Stimulated activated naive CD8-positive, alpha-beta T cell treated with anti-CD3 and anti-CD28 coated beads, Interleukin-15, amount 100 ng/mL, for 72 hours (primary cell): ENCODE measurements at places on chromosomes 6 and 20.

- DNase-seq: no peak
Observed at GRCh38 chr6:47091886-47092668, 49.9 kb upstream of the ADGRF1 start.

GRCh38 chr6:70636596-70636995 lies 31.1 kb upstream of the SMAP1 start:
- no peak for DNase-seq

DNA sequence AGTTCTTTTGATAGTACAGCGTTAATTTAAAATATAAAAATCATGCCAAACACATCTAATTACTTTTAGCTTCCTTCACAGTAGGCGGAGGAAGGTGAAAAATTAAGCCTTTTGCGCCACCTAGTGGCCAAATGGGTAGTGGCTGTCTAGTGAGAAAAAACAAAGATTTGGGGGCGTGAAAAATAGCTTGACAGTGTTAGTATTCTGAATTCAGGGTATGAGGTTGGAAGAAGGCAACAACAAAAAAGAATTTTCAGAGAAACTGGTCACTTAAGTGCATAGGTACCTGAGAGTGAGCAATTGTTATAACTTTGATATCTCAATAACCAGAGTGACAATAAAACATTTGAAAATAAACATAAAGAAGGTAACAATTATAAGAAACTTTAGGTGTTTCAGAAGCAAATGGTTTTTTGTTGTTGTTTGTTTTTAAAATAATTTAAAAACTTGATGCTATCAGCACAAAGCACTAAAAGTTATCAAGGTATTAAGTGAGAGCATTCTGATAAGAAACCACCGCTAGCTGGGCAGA lies 14.3 kb downstream of the PSMB9 start:
- peak; percentile 81 for DNase-seq

DNA sequence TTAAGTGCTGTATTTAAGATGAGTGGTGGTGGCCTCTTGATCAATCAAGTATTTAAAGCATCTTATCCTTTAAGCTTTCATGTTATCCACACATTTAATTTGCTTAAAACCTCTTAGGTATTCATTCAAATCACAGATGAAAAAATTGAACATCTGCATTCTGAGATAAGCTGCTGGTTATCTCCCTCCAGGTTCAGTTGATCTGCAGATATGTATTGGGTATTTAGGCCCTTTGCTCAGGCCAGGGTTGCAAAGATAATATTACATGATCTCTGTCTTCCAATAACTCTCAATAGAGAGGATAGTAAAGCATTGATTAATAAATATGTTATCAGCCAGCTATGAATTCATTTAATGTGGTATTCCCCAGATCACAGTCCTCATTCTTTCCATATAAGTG lies 45.9 kb downstream of the RPS12 start:
- DNase-seq: no peak

DNA sequence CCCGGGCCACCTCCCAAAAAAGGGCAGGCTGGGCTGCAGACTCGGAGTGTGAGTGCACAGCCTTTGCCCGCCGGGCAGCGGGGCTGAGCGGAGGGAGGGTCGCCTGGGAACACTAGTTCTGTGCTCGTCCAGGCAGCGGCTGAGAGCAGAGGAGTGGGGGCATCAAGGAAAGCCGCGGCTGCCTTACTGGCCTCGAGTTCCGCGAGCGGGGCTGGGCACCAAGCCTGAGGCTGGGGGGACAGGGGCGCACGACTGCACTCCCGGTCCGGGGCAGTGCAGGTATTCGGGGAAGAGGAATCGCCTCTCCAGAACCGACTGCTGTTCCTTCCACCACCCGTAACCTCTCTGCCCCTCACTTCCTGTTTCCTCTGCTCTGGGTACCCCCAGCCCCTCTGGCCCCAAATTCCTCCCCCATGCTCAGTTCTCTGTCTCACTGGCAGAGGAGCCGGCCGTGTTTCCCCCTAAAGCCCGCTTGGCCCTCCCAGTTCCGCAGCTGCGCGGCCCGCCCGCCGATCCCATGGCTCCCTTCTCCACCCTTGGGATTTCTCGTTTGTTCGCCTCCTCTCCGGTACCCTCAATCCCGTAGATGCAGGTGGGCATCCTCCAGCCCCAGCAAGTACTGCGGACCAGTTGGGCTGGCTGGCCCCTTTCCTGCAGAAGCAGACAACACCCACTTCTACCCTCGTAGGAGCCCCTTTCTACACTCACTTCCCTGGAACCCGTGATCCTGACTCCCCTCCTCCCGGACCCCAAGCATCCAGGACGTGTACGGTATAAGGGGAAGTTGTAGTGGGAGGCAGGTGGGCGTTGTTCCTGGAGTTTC lies 5.1 kb downstream of the RING1 start:
- no peak for DNase-seq

GRCh38 chr6:157586476-157587126 lies 205.6 kb downstream of the ZDHHC14 start:
- no peak for DNase-seq

GRCh38 chr6:159056899-159057298 lies 12.1 kb upstream of the TAGAP start:
- DNase-seq: no peak

DNA sequence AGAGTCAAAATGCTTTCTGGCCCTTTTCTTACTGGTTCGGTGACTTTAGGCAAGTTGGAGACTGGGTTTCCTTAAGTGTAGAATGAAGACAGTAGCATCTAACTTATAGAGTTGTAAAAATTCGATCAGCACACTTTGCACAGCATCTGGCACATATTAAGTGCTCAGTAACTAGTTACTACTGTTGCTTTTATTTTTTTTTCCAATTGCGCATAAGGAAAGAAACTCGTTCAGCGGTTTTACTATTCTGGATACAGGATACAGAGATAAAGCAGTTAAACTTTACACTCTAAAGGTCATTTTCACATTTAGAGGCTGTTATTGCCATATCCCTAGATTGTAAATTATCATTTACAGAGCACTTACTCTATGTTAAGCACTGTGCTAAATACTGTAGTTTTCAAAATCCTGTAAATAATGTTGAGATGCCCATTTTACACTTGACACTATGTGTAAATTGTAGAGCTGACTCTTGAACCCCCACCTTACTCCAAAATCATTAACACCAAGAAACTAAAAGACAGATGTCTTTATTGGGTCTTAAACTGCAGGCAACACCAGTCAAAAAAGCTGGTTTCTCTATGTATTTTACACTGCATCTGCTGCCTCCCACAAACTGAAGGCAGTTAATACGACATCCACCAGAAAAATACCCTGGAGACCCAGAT lies 886 bp downstream of the ROMO1 start:
- no peak for DNase-seq

GRCh38 chr20:62825986-62826645 lies 9.3 kb downstream of the COL9A3 start:
- no peak for DNase-seq

DNA sequence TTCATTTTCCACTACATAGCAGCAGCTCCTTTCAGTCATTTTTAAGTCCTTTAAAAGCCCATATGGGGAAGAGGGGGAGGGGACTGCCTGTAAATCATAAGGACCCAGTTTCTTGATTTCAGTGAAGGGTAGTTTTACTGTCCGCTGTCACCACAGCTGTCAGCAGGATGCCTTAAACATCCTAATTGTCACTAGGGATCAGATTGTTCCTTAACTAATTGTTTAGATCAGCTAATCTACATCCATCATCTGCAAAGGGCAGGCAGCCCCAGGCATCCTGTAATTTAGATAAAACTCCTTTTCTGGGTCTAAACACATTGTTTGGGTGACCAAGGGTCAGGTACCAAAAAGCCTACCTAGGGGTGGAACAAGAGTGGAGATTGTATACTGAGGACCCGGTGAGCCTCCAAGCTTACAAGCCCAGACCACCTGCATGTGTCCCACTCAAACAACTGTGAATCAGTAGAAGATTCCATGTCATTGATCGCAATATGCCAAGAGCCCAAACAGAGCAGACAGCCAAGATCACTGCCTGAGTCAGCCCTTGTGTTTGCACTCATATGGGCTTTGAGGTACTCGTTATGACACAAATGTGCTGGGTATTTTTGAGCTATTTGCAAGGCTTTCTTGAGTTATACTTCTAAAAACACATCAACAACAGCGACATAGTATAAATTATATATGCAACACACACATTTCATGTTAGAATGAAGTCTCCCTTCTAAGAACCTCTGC lies 198.7 kb upstream of the CEP162 start:
- no peak for DNase-seq

GRCh38 chr20:11716239-11716944 lies 201.3 kb upstream of the BTBD3 start:
- no peak for DNase-seq

GRCh38 chr6:108946695-108947094 lies 98.5 kb downstream of the ARMC2 start:
- DNase-seq: no peak

- DNase-seq: no peak
Observed at GRCh38 chr6:50836231-50836630, 17.6 kb downstream of the TFAP2B start.

GRCh38 chr6:6771224-6771945 lies 182.9 kb downstream of the LY86 start:
- no peak for DNase-seq

DNA sequence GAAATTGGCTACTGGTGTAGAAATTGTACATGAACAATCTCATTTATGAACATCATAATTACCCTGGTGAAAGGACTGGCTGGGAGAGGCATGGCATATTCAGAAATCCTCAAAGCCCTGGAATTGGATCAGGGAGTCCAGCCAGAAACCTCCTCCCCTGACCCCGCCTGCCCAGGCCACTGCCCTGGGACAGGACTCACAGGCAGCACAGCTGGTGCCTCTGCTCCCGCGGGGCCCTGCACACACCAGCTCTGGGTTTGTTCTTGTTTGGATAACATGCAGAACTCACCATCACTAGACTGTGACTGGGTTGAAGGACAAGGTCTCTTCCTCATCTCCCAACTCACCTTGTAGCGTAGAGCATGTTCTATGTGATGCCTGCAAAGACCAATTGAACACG lies 56.2 kb downstream of the AGPAT4 start:
- DNase-seq: no peak

DNA sequence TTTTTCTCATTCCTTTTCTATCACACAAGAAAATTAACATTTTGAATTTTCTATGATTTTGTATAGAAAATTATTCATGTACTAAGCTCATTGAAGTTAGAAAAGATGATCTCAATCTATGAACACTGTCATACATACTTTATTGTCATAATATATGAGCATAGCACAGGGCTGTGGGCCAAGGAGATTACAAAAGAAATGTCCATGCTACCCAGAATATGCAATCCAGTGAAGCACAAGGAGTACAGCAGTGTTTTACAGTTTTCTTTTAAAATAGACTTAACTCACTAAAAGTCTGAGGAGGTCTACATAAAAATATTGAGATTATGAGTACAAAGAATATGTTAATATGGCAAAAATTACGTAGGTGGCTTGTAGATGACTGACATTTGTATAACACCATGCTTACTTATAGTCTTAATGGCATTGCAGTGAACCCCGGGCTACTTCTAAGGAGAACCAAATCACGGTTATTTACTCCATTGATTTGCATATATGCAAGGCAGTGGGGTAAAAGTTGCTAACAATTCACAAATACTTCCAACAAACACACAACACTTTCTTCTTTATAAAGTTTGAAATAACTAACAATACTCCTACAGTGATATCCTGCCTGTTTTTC lies 257.1 kb downstream of the BCKDHB start:
- no peak for DNase-seq

GRCh38 chr20:40678286-40678875 lies 10.7 kb downstream of the MAFB start:
- no peak for DNase-seq

- DNase-seq: no peak
Observed at GRCh38 chr6:2797564-2798031, 32.4 kb downstream of the WRNIP1 start.

DNA sequence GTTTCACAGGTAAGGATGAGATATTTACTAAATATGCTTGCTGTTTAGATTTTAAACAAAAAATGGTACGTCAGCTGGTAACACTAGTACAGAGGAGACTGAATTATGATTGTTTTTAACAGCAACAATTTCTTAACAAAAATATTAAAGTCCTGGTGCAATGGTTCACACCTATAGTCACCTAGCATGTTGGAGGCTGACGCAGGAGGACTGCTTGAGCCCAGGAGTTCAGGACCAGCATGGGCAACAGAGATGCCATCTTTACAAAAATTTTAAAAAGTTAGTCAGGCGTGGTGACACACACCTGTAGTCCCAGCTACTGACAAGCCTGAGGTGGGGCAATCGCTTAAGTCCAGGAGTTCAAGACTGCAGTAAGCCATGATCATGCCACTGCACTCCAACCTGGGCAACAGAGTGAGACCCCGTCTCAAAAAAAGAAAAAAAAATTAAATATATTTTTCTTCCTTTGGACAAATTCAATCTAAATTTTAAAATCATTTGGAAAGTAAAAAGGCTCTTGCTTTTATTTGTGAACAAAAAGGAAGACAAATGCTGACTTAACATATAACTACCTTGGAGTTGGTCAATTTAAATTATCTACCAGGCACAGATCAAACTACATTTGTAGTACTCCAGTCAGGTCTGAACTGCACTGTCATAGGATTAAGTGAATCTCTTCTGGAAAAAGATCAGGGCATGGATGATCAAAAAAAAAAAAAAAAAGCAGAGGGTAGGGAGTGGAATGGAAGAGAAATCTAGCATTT lies 38.2 kb upstream of the RUNX2 start:
- DNase-seq: no peak

GRCh38 chr6:86937219-86938079 lies at the start of gene HTR1E:
Gene HTR1E, plus strand, starts transcription at chr6:86937528. Its CDS starts 77,807 bp downstream, at chr6:87015335.
- no peak for DNase-seq

GRCh38 chr6:8137529-8137939 lies 35.2 kb upstream of the EEF1E1 start:
- DNase-seq: no peak

DNA sequence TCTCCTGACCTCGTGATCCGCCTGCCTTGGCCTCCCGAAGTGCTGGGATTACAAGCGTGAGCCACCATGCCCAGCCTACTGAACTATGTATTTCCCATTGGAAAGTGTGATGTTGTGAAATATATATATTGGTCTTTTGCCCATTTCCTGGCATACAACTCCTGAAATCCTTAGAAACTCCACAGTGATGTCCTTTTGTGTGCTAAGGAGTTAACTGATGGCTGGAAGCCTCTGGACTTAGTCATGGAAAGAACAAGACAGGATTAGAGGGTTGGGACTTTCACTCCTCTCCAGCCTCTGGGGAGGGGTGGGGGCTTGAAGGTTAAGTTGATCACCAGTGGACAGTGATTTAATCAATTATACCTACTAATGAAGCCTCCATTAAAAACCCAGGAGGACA lies 7.1 kb downstream of the PANK2 start:
- DNase-seq: no peak

- peak; percentile 64 for DNase-seq
Observed at GRCh38 chr6:35583893-35584688, 71.4 kb upstream of the TULP1 start.

DNA sequence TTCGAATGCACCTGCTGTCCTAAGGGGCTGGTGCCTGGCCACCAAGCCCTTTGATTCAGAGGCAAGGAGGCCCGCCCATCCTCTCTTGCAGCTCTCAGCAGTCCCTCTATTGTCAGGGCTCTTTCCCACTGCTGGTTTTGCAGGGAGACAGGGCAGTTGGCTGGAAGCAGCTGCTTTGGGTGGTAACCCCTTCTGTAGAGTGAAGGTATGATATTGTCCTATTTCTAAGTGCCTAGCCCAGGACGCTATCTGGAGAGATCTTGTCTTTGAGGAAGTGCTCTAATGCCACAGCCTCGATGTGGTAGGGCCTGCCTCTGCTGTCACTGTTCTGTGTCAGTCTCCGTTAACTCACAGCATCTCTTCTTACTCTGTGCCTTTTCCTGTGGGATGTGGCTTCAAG lies 5.6 kb downstream of the PLCG1 start:
- no peak for DNase-seq

GRCh38 chr20:50821257-50821921 lies 26.5 kb downstream of the BCAS4 start:
- no peak for DNase-seq

- no peak for DNase-seq
Observed at GRCh38 chr6:150004101-150004782, 21.1 kb downstream of the RAET1L start.
